Activated CD8-positive, alpha-beta memory T cell treated with anti-CD3 and anti-CD28 coated beads for 1 hour (primary cell): ENCODE measurements at places on chromosomes 6 and 20.

- DNase-seq: no peak
Measured at GRCh38 chr6:3045777-3046176, 22.5 kb upstream of the RIPK1 start.

GRCh38 chr20:62822788-62823651 lies 6.2 kb downstream of the COL9A3 start:
- DNase-seq: no peak

DNA sequence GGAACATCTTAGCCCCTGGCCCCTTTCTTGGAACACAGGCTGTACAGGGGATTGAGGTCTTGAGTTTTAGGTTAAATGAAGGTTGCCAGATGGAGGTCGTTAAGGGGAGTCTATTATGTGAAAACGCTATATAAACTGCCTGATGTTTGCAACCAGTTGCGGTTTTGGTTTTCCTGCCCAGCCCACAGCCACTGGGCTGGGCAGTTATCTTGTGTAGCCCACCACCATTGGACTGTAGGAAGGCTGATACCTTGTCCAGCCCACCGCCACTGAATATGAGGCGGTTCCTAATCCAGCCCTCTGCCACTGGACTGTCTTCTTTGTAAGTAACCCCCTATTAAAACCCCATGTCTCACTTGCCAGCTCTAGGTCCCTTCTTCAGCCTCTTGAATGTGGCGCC lies 42.3 kb upstream of the COL21A1 start:
- no peak for DNase-seq

GRCh38 chr6:129120856-129121638 lies 238.1 kb downstream of the LAMA2 start:
- no peak for DNase-seq

DNA sequence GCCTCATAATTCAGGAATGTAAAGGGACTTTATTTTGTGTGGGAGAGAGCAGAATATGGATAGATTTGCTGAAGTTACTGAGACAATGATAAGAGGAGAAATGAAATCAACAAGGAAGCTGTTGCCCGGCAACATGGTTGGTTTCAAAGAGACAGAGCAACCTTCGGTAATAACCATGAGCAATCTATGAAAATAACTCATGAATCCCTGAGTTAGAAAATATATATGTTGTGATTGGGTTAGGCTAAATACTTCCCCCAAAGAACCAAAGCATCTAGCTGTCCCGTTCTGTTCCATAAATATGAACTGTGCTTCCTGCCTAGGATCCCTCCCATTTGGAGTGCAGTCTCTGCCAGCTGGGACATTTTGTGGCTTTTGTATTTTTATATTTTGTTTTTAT lies 23.1 kb downstream of the SERPINB1 start:
- no peak for DNase-seq
